ENCODE measurements at places on chromosomes 16 and 17.
A peak's percentile ranks its signal among the peaks of the same experiment; 100 is the strongest.

- no peak for DNase-seq
These were observed 361.5 kb downstream of the SNX29 start for GRCh38 chr16:12337871-12338655.

DNA sequence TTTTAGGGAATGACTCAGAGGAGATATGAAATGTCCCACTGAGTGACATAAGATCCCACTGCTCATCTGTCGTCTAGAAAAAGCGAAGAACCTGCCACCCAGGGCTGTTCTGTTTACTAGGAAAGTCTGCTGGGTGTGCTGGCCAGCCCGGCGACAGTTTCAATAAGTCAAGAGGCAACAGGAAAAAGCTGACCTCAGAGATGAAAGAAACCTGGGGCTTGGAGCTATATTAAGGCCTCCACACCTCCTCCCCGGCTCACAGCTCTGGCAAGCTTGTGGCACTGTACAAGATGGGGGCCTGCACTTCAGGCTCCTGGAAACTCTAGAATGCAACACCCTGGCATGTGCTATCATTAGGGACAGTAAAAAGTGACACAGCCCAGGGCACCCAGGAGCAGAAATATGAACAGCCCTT lies 10.6 kb downstream of the ZFHX3 start:
- no peak for DNase-seq

- peak; percentile 90 for DNase-seq
These were observed 18.6 kb upstream of the COL1A1 start for GRCh38 chr17:50219939-50220465.

- DNase-seq = peak; percentile 94
These were observed 6.7 kb upstream of the KRT31 start for GRCh38 chr17:41404024-41404671.

DNA sequence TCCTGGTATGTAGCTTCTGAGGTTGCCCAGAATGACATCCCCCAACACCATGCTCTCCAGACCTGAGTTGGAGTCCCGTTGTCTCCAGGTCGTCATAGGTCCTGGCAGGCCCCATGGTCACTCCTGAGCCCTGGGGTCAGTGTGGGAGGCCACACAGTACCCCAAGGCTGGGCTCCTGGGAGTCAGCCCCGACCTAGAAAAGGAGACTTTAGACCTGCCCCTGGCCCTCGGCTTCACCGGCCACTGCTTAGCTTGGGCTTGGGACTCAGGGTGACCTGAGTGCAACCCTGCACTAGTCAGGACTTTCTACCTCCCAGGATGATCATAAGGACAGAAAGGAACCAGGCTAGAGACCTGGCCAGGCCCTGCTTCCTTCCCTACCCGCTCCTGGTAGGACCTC lies 65.8 kb downstream of the PRMT7 start:
- no peak for DNase-seq

DNA sequence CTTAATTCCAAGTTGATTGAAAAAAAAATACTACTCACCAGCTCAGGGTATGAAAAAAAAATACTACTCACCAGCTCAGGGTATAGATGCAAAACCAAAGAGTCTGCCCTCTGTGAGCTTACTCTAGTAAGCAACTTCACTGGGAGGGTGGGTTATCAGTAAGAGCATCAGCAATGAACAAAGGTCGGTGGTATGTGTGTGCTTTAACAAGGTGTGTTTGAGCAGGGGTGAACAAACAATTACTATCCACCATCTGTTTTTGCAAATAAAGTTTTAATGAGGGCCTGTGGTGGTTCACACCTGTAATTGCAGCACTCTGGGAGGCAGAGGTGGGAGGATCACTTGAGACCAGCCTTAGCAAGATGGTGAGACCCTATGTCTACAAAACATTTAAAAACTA lies 20.0 kb downstream of the NUFIP2 start:
- DNase-seq = no peak

DNA sequence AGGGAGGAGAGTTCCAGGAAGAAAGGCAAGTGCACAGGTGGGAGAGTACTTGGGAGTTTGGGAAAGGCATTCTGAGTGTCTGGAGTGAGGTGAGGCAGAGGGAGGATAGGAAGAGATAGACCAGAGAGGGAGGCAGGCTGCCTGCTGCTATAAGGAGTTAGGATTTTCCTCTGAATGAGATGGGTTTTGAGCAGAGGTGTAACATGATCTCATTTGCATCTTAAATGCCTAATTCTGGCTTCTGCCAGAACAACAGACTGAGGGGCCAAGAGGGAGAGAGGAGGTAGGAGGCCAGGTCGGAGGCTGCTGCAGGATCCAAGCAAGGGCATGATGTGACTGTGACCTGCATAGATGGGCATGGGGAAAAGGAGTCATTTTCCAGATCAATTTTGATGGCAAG lies 31.5 kb upstream of the IRX6 start:
- DNase-seq = no peak

GRCh38 chr16:12613992-12614661 lies 189.6 kb downstream of the CPPED1 start:
- DNase-seq = no peak

DNA sequence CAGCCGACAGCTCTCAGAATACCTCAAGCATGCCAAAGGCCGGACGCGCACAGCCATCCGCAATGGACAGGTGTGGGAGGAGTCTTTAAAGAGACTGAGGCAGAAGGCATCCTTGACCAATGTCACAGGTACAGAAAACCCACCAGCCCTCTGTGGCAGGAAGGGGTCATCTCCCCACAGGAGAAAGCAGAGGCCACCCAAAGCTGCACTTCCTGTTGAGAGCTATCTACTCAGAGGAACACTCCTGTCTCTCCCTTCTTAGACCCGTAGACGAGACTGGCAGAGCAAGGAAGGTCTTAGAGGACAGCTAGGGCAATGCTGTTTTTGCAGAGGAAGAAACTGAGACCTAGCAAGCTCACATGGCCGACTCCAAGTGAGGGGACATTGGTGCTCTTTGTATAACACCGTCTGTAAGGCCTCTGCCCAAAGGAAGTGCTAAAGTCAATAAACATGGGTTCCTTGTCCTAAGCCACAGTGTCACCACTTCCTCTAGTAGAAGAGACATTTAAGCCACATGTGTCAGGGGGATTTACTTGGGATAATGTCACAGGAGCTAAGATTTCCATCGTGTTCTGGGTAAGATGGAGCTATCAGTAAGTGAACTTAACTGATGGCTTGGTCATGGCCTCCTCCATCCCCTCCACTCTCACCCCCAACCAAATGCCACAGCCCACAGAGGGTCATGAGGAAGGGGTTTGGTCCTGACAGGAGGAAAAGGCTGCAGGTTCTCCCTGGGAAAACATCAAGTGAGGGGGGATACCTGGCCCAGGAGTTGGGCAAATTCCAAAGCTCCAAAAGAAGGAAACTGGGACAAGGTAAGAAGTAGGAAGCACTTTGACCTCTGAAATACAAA lies 9.4 kb downstream of the LPO start:
- no peak for DNase-seq

GRCh38 chr17:43728081-43728480 lies 30.5 kb downstream of the SOST start:
- no peak for DNase-seq

- no peak for DNase-seq
These were observed 8.8 kb downstream of the TMEM170A start for GRCh38 chr16:75455677-75456076.

DNA sequence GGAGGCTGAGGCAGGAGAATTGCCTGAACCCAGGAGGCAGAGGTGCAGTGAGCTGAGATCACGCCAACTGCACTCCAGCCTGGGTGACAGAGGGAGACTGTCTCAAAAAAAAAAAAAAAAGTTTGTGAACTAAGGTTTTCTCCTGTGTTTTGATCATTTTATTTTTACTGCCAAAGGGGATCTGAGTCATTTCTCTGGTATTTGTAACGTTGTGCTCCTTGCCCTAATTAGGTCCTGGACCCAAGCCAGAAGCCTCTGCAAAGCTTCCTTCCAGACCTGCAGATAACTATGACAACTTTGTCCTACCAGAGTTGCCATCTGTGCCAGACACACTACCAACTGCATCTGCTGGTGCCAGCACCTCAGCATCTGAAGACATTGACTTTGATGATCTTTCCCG lies 32.1 kb downstream of the IST1 start:
- DNase-seq = peak; percentile 95

GRCh38 chr16:2597560-2597902 lies 59.7 kb downstream of the PDPK1 start:
- DNase-seq = no peak

DNA sequence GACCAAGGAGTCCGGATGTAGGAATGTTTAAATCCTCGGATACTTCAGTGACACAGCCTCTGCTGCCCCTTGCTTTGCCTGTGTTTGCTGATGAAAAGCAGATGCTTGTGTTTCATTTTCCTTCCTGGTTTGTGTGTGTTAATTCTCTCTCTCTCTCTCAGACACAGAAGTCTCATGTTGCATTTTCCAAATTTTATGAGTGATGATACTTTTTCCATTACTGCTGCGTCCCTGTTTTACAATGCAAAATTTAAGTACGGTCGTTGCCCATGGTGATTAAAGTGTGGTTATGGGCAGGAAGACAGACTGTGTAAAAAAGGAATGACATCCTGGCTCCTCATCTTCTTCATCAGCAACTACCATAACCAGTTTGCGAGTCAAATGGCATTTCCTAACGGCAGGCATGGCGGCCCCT lies 5.7 kb downstream of the RMI2 start:
- DNase-seq = peak; percentile 76

- DNase-seq = no peak
These were observed 120.3 kb downstream of the ANKRD11 start for GRCh38 chr16:89370081-89370511.

- peak; percentile 86 for DNase-seq
These were observed 12.8 kb downstream of the ATPAF2 start for GRCh38 chr17:18025945-18026776.

- DNase-seq = no peak
These were observed 5.6 kb downstream of the ZNRF1 start for GRCh38 chr16:75004460-75004859.

DNA sequence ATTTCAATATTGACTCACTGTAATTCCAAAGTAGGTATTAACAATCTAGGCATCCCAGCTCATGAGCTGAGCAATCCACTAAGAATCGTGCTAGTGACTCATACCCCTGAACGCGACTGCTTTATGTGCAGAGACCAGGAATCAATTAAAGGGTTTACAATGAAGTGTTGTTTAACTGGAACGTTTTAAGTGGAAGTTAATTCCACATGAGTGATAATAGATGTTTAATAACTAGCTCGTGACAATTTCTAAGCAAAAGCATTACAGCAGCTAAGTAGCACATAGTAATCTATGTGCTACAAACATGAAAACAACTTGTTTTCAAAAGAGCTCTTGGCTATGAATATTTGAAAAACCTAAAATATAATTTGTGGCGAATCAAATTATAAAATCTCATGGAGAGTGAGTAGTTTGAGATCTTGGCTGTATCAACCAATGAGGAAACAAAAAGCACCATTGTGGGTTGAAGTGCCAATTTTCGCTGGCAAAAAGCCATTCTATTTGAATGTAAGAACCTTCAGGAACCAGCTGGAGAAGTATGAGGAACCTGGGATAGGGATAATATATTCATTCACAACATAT lies 9.4 kb downstream of the GJC1 start:
- peak; percentile 92 for DNase-seq

- peak; percentile 17 for DNase-seq
These were observed 6.5 kb upstream of the CARD14 start for GRCh38 chr17:80163336-80163735.

- no peak for DNase-seq
These were observed 5.2 kb downstream of the PKD1L3 start for GRCh38 chr16:71995038-71995437.

- peak; percentile 90 for DNase-seq
These were observed 10.3 kb downstream of the HIC1 start for GRCh38 chr17:2064980-2065785.

GRCh38 chr16:87696726-87697125 lies 69.1 kb downstream of the KLHDC4 start:
- no peak for DNase-seq

- no peak for DNase-seq
These were observed 104.4 kb downstream of the AMFR start for GRCh38 chr16:56320811-56321558.

GRCh38 chr16:65070831-65071432 lies 50.9 kb downstream of the CDH11 start:
- peak; percentile 99 for DNase-seq
